IMR-90 (cell line): ENCODE measurements at places on chromosomes 2 and 18. TPM values are rescaled to one million over a fixed set of nuclear protein-coding genes. Genes with fewer than 3 reads are reported as not detected.

Gene RAPGEF4
- 3.2 and 3.6 TPM in 2 replicates for total RNA-seq

- peak; percentile 59 for DNase-seq
- H3K36me3 ChIP-seq = no peaks in the 10 kb centered on the region
- no peaks in the 10 kb centered on the region for H3K27me3 ChIP-seq
- H3K27ac ChIP-seq = peak overlapping the region; percentile 88; the same call in 1 of the 2 replicates
Measured at GRCh38 chr2:11744631-11745394, 1.6 kb upstream of the LPIN1 start.

GRCh38 chr18:38221476-38222100 lies 656.0 kb upstream of the CELF4 start:
- no peak overlapping the region for H3K4me3 ChIP-seq
- H3K27ac ChIP-seq = no peak overlapping the region
- H3K27me3 ChIP-seq = no peaks in the 10 kb centered on the region
- DNase-seq = no peak

GRCh38 chr2:19736191-19736831 lies 165.5 kb downstream of the TTC32 start:
- H3K4me1 ChIP-seq = peaks cover 36% of the 10 kb centered on the region
- no peak overlapping the region for H3K4me3 ChIP-seq
- DNase-seq = peak; percentile 68
- no peak overlapping the region; the same call in 1 of the 2 replicates for H3K27ac ChIP-seq

DNA sequence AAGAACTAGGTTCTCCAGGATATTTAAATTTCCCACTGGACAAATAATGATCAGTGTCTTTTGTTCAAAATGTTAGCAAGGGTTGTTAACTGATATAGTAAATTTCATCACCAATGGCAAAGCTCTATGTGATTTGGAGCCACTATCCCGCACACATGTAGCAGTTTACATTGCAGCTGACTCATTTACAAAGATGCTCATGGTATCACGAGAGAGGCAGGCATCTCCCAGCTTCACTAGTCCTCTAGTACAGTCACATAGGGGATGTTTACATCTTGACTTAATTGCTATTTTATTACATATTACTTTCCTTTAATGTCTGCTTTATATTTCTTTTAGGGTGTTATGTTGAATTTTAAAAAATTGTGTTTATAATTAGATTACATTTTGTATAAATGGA lies 30.7 kb downstream of the KCNE4 start:
- no peak overlapping the region for H3K4me3 ChIP-seq
- H3K36me3 ChIP-seq = no peaks in the 10 kb centered on the region
- no peaks in the 10 kb centered on the region for H3K4me1 ChIP-seq

GRCh38 chr2:85230679-85231467 lies 96.9 kb downstream of the TGOLN2 start:
- H3K4me1 ChIP-seq = no peaks in the 10 kb centered on the region
- no peak for DNase-seq
- H3K27ac ChIP-seq = no peak overlapping the region
- H3K4me3 ChIP-seq = no peak overlapping the region
- H3K27me3 ChIP-seq = no peaks in the 10 kb centered on the region
- peaks cover 3% of the 10 kb centered on the region; the same call in 1 of the 2 replicates for H3K36me3 ChIP-seq

- H3K4me3 ChIP-seq = no peak overlapping the region
- H3K27ac ChIP-seq = no peak overlapping the region
- H3K4me1 ChIP-seq = no peaks in the 10 kb centered on the region
- no peak for DNase-seq
- no peaks in the 10 kb centered on the region for H3K36me3 ChIP-seq
Measured at GRCh38 chr18:72114801-72115594, 429.1 kb downstream of the CBLN2 start.

DNA sequence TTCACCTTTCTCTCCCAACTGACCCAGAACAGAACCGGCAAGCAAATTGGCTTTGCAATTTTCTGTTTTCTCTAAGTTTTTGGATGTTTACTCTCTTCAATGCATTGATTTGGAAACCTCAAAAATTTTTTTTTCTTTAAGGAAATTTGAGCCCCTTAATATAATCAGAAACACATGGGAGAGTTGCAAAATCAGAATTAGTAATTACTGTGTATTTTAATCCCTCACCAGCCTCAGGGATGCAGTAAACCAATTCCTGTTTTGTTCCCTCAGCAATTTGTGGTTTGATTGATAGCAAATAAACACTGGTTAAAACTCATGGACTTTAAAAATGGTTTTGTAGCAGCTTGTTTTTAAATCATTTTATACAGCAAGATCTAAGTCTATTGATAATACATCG lies 281.5 kb downstream of the NEDD4L start:
- H3K27ac ChIP-seq = no peak overlapping the region
- H3K27me3 ChIP-seq = no peaks in the 10 kb centered on the region
- H3K4me3 ChIP-seq = no peak overlapping the region
- peaks cover 4% of the 10 kb centered on the region; the same call in 1 of the 2 replicates for H3K4me1 ChIP-seq
- no peaks in the 10 kb centered on the region; the same call in 1 of the 2 replicates for H3K36me3 ChIP-seq

DNA sequence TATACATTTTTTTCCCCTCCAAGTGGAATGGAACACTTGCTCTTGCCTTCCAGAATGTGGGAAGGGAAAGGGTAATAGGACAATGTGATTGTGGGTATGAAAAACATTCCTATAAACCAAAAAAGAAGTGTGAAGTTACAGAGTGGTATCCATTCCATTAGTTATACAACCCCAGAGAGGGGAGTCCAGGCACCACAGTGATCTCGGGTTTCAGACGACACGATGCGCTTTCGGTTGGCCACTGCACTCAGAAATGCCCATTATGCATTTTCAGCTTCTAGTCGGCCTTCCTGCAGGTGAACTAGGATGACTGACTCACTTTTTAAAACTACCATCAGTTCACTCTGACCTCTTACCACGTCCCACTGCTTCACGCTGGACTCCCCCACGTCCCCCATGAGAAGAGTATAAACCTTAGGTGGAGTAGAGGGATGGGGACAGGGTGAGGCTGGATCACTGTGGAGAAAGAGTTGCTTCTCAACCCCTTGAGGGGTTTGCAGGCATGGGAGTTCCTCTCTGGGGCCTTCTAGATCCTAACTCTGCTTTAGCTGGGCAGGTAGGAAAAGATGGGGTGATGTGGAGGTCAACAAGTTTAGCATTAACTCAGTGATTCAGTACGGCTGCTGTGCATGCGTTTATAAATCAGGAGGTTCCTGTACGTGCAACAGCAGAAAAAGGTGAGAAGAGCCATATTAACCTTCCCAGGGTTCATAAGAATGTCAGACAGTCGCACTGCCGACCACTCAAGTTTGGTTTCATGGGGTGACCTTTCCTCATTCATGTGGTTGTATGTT lies 50.5 kb downstream of the ZNF532 start:
- no peak for DNase-seq
- no peaks in the 10 kb centered on the region for H3K27me3 ChIP-seq
- H3K4me3 ChIP-seq = no peak overlapping the region
- no peak overlapping the region for H3K27ac ChIP-seq
- peaks cover 16% of the 10 kb centered on the region for H3K4me1 ChIP-seq

DNA sequence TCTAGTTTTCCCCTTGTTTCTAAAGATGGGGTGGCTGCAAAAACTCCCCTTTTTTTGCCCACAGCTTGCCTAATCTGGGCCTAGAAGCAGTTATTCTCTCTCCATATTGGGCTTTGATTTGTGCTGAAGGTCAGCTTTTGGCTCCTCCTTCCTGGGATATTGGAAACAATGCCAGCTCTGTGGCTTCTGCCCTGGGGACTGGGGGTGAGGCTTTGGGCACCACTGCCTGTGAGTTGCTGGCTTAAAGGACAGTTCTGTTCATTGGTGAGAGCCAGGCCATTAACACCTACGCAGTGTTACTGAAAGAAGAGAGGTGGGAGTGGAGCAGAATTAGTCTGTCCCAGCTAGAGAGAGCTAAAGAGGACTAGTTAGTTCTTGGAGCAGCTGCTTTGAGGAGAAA lies 4.3 kb downstream of the UBXN2A start:
- H3K27me3 ChIP-seq = no peaks in the 10 kb centered on the region
- DNase-seq = no peak
- H3K4me3 ChIP-seq = no peak overlapping the region
- H3K4me1 ChIP-seq = peaks cover 11% of the 10 kb centered on the region

DNA sequence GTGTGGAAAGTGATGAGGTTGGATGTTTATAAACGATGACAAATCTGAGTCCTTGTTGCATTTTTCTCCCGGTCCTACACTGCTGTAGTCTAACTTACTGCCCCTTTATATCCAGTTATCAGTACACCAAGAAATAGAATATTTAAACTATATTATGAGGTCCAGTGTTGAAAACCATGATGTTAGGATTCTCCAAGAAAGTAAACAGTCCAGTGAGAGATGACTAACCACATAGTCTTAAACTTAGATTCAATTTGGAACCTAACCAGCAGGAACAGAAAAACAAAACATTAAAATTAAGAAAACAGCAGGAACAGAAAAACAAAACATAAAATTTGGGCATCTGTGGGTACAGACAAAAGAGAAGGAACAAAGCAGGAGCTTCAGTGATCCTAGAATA lies 143.2 kb downstream of the TPGS2 start:
- peak; percentile 55 for DNase-seq
- no peaks in the 10 kb centered on the region for H3K27me3 ChIP-seq
- H3K4me1 ChIP-seq = peaks cover 14% of the 10 kb centered on the region
- H3K4me3 ChIP-seq = no peak overlapping the region

GRCh38 chr2:19029655-19030054 lies 328.8 kb downstream of the OSR1 start:
- H3K27ac ChIP-seq = no peak overlapping the region
- no peaks in the 10 kb centered on the region for H3K36me3 ChIP-seq
- no peak overlapping the region for H3K4me3 ChIP-seq
- no peaks in the 10 kb centered on the region for H3K27me3 ChIP-seq

Gene CRYGD
- not detected in 2 replicates for total RNA-seq

DNA sequence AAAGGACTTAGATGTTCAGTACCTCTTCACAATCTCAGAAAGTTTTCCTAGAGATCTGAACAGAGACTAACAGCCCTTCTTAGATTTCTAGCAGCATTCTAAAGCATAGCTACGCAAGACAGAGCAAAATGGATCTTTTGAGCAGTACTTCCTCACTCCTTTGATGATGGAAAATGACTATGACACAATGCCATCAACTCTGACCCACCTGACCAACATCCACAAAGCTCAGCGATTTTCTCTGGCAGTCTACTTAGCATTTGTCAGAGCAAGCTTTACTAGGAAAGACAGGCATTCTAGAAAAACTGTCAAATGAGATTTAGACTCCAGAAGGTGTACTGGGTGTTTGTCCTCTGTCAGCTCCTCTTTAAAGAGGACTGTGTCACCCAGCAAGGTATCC lies 180.9 kb upstream of the ACVR2A start:
- no peak for DNase-seq
- H3K27ac ChIP-seq = no peak overlapping the region
- no peak overlapping the region for H3K4me3 ChIP-seq
- no peaks in the 10 kb centered on the region for H3K36me3 ChIP-seq
- H3K4me1 ChIP-seq = peaks cover 6% of the 10 kb centered on the region; the same call in 1 of the 2 replicates

Gene UGT1A9
- not detected in 2 replicates for total RNA-seq

DNA sequence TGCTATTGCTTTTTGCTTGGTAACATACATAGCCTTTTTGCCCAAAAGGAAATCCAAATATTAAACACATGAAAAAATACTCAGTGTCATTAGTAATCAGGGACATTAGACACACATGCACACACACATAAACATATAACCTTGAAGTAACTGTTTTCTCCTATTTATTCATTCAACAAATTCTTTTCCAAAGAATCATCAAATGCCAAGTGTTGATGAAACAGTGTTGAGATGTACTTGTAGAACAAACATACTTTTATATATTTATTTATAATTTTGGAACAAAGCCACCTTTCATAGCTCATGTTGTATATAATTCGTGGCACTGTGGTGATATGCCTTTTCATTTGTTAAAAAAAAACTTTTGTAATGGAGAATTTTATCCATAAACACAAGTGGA lies 81.0 kb downstream of the APLF start:
- DNase-seq = peak; percentile 75
- H3K4me1 ChIP-seq = no peaks in the 10 kb centered on the region
- no peaks in the 10 kb centered on the region for H3K27me3 ChIP-seq
- no peak overlapping the region for H3K27ac ChIP-seq
- H3K36me3 ChIP-seq = no peaks in the 10 kb centered on the region

DNA sequence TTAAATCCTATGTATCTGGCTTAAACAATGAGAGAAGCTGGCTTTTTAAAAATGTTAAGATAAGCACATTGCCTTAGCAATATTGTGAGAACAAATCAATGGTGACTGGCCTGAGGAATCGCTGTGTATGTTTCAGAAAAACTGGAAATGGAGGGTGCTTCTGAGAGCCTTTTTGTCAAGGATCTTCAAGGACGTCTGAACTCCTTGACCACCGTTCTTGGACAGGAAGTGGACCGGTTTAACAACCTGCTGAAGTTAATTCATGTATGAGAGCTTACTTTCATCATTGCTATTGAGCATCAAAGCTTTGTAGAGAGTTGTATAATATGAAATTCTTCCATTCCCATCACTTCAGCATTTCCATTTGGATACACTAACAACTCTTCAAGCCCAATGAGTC lies 72.6 kb downstream of the TRABD2A start:
- peaks cover 11% of the 10 kb centered on the region for H3K4me1 ChIP-seq
- DNase-seq = peak; percentile 4
- peak overlapping the region; percentile 95 for H3K27ac ChIP-seq
- no peak overlapping the region for H3K4me3 ChIP-seq
- no peaks in the 10 kb centered on the region for H3K36me3 ChIP-seq
